ENCODE measurements at places on chromosomes 3 and 15. TPM values are rescaled to one million over a fixed set of nuclear protein-coding genes. Genes with fewer than 3 reads are reported as not detected.

The RHOA gene
- 516 TPM for total RNA-seq

The PCLAF gene
- 18.4 TPM for total RNA-seq

The LRTM1 gene
- total RNA-seq: not detected

The SLC28A2 gene
- not detected for total RNA-seq

The FNDC3B gene
- 258 TPM for total RNA-seq

The C3orf85 gene
- total RNA-seq: not detected

The TMC3 gene
- 0.20 TPM for total RNA-seq

The TGM4 gene
- not detected for total RNA-seq

The PIK3CB gene
- total RNA-seq: 20.1 TPM

The DUOXA2 gene
- total RNA-seq: not detected

The SNX33 gene
- 55.1 TPM for total RNA-seq

The STARD5 gene
- total RNA-seq: 12.7 TPM

The CLSTN2 gene
- total RNA-seq: 1.6 TPM

The RPL39L gene
- total RNA-seq: 13.8 TPM

The ACSBG1 gene
- not detected for total RNA-seq

The CASR gene
- total RNA-seq: not detected

The TF gene
- 0.20 TPM for total RNA-seq

The TMCO5A gene
- total RNA-seq: not detected

The DNASE1L3 gene
- 0.07 TPM for total RNA-seq

The LINGO1 gene
- 0.33 TPM for total RNA-seq

The TPRG1 gene
- total RNA-seq: 0.52 TPM

The MOBP gene
- not detected for total RNA-seq

The CCDC9B gene
- total RNA-seq: 91.9 TPM

The ANKRD34C gene
- not detected for total RNA-seq

The ZBTB38 gene
- total RNA-seq: 130 TPM

The ALG1L2 gene
- total RNA-seq: not detected

The SIDT1 gene
- total RNA-seq: 0.20 TPM

The ALPK3 gene
- total RNA-seq: 26.4 TPM

The MEIS2 gene
- total RNA-seq: 82.2 TPM

The SLC2A2 gene
- not detected for total RNA-seq

The SCG5 gene
- total RNA-seq: 29.6 TPM

The P2RY13 gene
- not detected for total RNA-seq

The C3orf20 gene
- total RNA-seq: under 0.01 TPM

The CALML4 gene
- total RNA-seq: 1.6 TPM

The IL17RB gene
- total RNA-seq: under 0.01 TPM

The RASL12 gene
- total RNA-seq: 0.39 TPM

All from smooth muscle cell of the pulmonary artery (primary cell).